SIG-M5 (cell line): ENCODE measurements at places on chromosomes 7 and 10.

- no peak for DNase-seq
Measured at GRCh38 chr7:117975476-117975875, 102.2 kb upstream of the CTTNBP2 start.

DNA sequence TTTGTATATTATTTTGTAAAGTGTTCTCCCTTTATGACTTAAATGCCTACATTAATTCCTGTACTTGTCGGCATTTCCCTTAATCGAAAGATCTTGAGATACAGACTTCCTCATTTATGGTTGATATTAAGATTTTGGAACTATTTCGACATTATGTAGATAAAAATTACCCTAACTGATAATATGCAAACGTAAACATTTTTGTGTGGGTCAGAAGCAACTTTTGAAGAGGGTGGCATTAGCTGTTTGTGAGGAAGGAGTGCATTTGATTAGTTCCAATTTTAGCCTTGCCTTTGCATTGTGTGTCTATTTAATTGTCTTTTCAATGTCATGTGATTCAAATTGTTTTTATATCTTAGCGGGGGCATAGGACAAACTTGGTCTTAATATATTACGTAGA is 114.7 kb downstream of the BICC1 start:
- no peak for DNase-seq

DNA sequence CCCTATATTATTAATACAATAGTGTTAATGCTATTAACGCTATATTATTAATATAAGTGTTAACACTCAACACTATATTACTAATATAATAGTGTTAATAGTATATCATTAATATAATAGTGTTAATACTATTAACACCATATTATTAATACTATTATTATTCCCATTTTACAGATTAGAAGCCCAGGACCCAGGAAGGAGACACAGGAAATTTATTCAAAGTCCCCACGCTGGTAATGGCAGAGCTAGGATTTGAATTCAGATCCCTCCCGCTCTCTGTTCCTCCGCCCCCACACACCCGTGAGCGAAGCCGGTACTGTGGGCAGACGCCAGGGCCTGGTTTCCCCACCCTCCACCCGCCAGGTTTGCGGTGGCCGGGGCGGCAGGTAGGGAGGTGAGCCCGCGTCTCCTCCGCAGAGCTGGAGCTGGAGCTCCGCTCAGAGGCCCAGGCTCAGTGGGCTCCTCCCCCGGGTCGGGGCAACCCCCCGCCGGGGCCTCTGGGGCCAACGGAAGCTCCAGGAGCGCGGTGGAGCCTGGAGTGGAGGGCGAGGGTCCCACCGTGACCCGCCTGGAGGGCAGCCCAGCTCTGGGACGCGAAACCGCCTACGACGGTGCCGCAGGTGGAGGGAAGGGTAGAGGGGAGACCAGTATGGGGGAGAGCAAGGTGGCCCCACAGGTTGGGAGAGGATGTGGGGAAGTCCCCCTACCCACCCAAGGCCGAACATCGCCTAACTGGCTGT is at the start of gene TMEM225B:
TSS of gene TMEM225B (plus strand) at position 506 of the 740 bp plus-strand sequence. CDS start 6,122 bp downstream, outside the sequence.
- DNase-seq, result no peak

GRCh38 chr7:115941703-115942268 is 88.8 kb downstream of the TFEC start:
- DNase-seq, result no peak

- DNase-seq, result no peak
Measured at GRCh38 chr7:146700015-146700560, 583.5 kb downstream of the CNTNAP2 start.

- no peak for DNase-seq
Measured at GRCh38 chr7:25583621-25584020, 355.3 kb upstream of the NPVF start.

DNA sequence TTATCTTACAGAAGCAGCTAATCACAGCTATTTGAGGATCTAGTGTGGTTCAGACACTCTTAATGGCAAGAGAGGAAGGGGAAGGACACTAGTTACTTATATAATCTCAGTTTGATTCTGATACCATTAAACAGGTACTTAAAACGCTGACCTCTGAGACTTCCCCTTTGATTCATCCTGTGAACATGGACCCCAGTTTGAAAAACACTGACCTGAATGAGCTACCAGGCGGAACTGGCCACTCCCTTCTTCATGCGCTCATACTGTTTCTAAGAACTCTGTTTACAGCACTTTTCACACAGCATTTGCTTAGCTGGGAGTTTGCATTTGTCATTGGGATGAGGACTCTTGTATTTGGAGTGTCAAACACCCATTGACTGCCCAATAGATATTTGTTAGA is 45.7 kb downstream of the BEND7 start:
- no peak for DNase-seq

DNA sequence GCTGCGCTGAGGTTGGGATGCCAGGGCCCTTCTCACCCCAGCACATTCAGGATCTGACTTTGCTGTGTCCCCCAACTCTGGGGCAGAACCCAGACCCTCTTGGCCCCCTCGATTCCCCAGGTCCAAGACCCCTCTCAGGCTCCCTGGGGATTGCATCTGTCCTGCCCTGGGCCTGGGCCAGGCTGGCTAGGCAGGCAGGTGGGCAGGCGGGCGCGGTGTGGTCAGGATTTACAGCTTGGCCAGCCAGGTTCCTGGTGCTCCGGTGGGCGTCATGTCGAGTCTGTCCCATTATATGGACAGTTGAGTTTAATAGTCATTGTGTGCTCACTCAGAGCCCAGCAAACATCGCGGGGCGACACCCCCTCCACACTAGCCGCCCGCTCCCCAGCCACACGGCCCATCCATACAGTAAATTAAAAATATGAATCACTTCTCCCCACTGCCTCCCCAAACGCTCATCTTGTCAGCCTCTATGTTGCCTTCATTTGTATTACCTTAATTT is 23.5 kb downstream of the POLL start:
- DNase-seq, result no peak

GRCh38 chr7:159057647-159058046 is 87.0 kb downstream of the VIPR2 start:
- DNase-seq, result no peak

DNA sequence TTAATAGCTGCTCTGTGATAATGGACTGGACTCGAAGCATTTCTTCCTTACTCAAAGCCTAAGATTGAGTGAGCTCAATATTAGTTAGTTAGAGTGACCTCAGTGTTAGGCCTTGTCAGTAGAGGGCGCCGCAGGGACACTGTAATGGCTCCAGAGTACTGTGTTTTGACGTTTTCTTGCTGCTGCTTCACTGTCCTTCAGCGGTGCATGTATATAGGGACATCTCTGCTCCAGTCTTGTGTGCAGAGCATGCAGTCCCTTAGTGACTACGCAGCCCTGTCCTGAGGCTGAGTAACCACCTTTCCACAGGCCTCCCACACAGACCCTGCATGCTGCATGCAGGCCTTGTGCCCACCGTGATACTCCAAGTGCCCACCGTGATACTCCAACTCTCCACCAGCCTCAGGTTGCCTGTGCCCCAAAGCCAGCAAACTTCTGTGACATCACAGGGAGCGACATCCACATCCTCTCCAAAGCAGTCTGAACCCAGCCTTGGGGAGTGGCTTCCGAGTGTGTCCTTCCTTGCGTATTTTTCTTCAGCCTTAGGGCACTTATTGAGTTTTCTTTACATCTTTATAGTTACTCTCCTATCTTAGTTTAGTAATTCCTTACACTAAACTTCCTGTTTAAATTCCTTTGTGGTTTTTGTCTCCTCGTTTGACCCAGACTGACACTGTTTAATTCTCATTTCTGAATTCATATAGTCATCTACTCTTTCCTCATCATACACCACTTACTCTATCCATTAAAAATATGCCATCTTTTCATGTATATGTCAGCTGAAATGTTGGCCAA is 118.2 kb downstream of the JAZF1 start:
- DNase-seq, result peak; percentile 20

DNA sequence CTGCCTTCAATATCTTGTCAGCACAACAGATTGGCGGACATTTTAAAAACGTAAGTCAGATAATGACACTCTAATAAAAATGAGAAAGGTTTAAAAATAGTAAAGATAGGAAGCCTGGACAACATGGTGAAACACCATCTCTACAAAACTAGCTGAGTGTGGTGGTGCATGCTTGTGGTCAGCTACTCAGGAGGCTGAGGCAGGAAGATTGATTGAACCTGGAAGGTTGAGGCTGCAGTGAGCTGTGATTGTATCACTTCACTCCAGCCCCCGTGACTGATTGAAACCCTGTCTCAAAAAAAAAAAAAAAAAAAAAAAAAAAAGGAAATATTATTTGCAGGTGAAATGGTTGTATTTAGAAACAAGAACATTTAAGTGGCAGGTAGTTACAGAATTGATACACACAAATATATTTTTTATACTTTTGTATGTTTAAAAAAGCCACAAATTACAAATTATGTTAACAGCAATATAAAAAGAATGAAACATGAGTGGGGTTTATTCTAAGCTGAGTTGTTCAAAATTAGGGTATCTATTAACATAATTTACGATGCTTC is 141.9 kb downstream of the ADK start:
- DNase-seq, result no peak

DNA sequence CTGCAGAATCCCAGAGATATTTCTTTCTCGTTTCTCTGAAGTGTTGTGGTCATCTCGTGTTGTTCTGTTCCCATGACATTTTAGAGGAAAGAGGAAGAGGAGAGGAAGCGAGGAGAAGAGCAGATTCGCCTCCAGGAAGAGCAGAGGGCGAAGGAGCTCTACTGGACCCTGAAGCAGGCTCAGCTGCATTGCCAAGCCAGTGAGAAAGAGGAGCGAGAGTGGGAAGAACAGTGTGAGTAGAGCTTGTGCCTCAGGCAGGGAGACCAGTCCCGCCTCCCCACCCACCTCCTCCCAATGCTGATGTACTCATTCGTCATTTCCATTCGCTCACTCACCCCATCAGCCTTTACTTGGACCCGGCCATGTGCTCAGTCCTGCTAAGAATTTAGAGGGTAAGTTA is 50.8 kb downstream of the SH2D4B start:
- DNase-seq, result no peak

DNA sequence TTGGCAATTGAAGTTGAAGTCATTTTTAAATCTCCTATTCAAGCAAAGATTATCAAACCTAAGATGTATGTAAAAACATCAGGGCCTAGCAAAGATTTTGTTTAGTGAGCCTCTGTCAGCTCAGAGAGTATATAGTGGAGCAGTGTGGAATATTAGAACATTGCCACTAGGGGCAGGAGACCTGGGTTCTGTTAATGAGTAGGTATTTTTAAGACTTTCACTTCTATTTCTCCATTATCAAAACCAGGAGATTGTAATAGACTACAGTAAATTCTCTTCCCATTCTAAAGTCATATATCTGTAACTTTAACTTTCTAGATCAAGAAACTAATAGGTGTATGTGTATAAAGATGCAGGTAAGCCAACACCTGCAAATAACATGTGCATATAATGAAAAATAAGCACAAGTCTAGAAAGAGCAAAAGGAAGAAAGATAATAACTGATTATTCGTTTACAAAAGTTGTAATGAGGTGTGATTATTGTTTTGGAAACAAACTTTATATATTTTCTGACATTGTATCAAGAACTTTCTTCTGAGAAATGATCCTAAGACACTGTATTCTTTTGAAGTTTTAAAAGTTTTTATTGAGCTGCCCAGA is 64.4 kb downstream of the KCND2 start:
- DNase-seq, result no peak

- DNase-seq, result no peak
Measured at GRCh38 chr10:21260066-21260465, 265.4 kb downstream of the SKIDA1 start.

DNA sequence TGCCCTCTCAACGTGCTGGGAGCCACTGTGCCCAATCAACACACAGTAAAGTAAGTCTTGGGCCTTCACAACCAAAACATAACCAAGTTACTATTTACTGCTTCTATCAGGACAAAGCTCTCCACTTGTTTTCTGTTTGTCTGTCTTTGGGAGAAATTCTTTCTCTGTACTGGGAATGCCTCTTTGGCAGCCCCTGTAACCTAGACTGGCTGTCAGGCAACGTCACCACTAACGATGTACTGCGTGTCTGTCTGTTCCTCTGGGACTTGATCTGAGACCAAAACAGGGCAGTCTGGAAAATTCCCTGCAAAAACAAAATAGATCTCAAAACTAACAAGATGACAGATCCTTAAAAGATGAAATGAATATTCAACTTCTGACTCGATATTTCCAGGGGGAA is 113.0 kb downstream of the SMURF1 start:
- no peak for DNase-seq

- DNase-seq, result no peak
Measured at GRCh38 chr7:2621061-2621828, 10.5 kb upstream of the TTYH3 start.

DNA sequence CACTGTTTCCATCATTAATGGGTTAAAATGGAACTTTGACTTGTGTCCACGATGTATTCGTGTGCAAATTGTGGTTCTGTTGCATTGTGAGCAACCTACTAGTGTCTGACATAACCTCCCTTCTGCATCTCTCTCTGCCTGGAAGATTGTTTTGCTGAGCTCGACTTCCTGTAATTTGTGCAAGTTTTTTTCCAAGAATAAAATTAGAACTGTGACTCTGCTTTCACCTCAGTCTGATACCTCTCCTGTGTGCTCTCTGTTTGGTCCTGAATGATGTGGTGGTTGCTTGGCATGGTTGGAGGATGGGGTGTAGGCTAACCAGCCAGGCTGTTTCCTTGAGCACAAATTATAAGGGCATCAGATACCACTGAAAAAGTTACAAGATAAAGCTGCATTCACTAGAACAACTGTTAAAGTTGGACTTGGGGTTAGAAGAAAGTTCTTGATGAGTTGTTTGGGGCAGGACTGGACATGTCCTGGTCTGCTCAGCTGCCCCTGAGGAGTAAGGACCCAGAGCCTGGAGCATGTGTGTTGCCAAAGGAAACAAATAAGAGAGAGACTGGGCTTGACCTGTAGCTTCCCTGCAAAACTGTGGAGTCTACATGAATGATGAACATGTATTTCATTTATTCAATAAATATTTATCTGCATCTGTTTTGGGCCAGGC is 1.9 kb upstream of the VOPP1 start:
- no peak for DNase-seq

GRCh38 chr10:100655326-100655759 is 90.0 kb upstream of the PAX2 start:
- DNase-seq, result no peak

- DNase-seq, result no peak
Measured at GRCh38 chr7:12709726-12710502, 22.5 kb downstream of the ARL4A start.

DNA sequence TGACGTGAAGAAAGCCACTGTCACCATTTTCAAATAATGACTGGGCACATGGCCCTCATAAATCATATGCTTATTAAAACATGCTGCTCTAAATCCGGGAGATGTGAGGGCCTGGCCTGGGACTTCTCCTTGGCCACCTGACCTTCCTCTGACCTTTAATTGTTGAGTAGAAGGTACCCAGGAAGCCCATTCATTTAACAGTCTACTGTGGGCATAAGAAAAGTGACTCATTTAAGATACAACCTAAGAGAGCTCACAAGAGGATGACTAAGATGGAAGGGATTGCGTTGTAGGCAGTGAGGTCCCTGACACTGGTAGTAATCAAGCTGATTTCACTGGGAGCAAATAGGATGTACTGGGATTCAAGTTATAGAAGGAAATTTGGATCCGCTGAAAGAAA is 203.4 kb upstream of the GPR26 start:
- DNase-seq, result no peak
